ENCODE measurements at places on chromosomes 7 and 10.

- DNase-seq, result no peak
These were observed 748.7 kb downstream of the TNS3 start for GRCh38 chr7:46833197-46833596.

DNA sequence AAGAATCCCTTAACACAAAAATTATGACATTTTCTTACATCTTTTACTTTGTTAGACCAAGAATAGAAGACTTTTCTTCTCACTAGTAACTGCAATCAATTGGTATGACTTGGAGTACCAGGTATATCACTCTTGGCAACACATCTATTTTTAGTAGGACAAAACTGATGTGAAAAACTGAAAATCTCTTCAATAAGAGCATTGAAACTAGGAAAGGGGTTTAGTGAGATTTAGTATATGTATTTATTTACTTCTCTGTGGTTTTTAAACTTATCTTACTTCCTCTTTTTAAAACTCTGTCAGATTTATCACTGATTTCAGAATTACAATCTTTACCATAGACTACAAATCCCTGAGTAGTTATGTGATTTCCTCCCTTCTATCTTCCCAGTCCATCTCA is 366.2 kb downstream of the PCDH15 start:
- no peak for DNase-seq

GRCh38 chr10:86981716-86982115 is 13.4 kb downstream of the ADIRF start:
- no peak for DNase-seq

GRCh38 chr10:120883071-120883470 is 31.9 kb downstream of the WDR11 start:
- DNase-seq, result no peak

DNA sequence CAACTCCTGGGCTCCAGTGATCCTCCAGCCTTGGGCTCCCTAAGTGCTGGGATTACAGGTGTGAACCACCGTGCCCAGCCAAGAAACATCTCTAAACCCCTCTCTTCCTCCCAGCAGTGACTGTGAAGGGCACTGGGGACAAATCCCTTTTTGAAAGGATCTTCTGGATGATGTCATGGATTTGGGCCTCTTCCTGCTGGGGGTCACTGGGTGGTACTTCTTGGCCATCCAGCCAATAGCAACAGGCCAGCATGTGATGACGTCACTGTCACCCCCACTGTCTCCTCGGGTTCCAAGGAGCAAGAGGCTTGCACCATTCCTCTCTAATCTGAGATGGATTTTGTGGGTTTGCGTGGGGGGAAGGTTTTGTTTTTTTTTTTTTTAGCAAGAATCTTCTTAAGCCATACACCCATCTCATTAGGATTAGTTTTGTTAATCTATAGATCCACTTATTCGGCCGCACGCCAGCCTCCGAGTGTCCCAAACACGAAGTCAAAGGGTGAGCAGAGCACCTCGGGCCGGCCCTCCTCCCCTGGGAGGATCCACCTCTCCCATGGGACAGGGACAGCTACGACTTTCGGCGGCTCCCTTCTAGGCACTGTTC is 29.4 kb upstream of the TNRC18 start:
- DNase-seq, result no peak

GRCh38 chr7:129635300-129636029 is 23.9 kb downstream of the NRF1 start:
- DNase-seq, result no peak

Data from epithelial cell of proximal tubule (primary cell).